Stimulated activated CD4-positive, alpha-beta T cell treated with anti-CD3 and anti-CD28 coated beads, Interleukin-1b, Interleukin-23, amount 100 ng/mL, for 48 hours (primary cell): ENCODE measurements at places on chromosomes 7 and 10.
A peak's percentile ranks its signal among the peaks of the same experiment; 100 is the strongest.

- DNase-seq, result no peak
These were observed 111.7 kb upstream of the COBL start for GRCh38 chr7:51428217-51428887.

DNA sequence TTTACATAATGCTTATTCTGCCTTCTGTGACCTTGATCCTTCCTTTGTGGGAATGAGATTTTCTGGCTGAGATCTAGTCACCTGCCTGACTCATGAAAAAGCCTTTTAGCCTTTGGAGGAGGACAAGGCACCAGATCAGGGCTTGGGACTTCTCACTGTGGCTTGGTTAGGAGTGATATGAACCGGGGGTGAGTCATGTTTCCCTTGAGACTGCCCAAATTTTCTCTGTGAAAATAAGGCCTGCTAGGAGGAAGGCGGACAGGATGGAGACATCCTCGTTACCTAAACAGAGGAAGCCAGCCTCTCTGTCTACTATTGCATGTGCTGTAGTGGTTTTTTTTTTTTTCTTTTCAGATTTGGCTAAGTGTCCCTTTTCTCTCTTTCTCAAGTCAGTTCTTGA, 57.8 kb downstream of the EVX1 start:
- no peak for DNase-seq

- peak; percentile 11 for DNase-seq
These were observed 759 bp downstream of the NUDT1 start for GRCh38 chr7:2242541-2243429.

DNA sequence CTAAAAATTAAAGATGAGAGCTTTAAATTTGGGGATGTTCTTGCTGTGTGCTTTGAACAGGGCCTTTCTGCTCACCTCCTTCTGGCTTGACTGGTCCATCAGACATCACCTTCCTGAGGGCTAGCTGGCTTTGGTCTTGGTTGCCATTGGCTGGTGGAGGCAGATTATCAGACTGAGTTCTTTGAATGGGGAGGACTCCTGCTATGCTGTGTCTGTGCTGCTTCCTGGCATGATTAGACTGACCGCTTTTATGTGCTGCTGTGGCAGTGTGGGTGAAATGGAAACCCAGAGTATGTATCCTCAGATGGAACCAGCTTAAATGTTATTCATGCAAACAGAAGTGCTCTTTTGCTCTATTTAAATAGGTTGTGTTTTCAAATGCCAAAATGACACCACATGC, 341.6 kb downstream of the PCLO start:
- DNase-seq, result no peak

GRCh38 chr7:88106434-88106833, 113.4 kb downstream of the SRI start:
- peak; percentile 28 for DNase-seq

DNA sequence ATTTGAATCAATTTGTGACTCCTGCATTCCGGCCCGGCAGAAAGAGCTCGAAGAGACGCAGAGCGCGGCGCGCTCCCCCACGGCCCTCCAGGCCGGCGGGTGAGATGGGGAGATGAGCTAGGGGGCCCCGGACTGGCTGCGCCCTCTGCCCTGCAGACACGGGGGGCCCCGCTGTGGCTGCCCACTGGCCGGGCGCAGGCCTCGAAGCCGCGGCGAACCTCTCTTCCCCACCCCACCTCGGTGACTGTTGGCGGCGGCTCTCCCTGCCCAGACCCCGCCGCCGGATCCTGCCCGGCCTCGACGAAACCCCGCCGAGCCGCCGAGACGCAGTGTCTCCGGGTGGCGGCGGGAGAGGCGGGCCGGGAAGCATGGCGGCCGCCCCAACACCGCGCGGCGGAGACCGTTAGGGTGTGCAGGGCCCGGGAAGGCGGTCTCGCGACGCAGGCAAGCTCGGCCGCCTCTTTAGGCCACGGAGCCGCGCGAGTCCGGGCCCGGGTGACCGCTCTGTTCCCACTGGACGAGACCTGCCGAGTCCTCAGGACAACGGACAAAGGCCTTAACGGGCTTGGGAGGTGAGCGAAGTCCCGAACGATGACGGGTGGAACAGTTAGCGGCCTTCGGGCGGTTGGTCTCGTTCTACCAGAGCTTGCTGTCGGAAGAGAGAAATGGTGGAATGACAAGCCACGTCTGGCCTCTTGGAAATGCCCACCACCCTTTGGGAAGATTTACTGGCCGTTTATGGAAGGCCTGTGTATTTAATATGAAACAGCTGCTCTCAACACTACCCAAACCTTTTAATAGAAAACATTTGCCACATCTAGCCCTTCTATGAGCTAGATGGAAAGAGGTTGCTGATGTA, 24.3 kb downstream of the NUP42 start:
- no peak for DNase-seq

DNA sequence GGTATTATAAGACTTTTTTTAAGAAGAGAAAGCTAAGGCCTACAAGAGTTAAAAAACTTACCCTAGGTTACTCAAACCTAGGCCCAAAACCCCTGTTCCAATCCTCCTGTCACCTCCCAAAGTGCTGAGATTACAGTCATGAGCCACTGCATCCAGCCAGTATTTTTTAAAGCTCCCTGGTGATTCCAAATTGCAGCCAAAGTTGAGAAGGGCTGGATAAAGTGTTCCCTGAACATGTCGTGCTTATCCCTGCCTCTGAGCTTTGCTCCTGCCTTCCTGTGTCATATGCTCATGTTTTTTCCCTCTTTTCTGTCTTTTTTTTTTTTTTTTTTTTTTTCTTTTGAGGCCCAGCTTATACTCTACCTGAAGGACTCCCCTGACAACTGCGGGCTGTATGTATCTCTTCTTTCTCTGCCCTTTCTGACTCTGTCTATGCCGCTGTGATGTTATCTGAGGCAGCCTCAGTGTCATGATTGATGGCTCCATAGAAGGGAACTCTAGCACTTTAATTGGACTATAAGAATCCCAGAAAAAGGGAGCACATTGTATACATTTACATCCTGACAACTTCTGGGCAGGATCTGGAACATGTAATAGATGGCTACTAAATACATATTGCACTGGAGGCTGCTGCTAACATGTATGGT, 8.0 kb downstream of the AKR1B10 start:
- DNase-seq, result no peak

DNA sequence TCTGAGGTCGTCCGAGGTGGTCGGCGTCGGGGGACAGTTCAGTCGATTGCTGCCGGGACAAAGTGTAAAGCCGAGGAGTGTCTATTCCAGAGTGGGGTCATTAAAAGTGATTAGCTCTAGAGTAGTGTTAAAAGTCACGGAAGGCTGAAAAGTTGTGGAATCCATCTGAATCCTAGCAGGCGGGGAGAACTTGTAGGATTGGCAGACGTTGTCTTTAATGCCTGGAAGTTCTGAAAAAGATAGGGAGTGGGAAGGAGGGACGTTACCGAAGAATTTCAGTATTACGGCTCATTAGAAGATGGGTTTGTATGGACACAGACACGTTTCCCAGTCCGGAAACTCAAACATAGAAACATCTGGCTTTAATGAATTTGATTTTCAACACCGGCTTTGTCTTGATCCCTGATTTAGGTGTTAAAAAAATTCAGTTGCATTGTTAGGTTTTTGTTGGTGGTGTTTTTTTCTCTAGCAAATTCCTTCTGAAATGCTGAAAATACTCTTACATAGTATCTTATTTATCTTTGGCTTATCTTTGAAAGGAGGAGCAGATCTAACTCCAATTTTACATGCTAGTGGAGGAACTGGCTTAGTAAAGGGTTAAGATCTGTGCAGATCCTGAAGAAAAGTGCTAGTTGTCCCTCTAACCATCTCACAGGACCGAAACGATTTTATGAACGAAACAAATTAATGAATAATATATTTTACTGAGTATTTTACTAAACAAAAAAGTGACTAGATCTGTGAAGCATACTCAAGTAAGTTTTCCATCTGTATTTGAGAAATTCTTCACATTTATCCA, 900 bp downstream of the MKLN1 start:
- DNase-seq, result no peak

DNA sequence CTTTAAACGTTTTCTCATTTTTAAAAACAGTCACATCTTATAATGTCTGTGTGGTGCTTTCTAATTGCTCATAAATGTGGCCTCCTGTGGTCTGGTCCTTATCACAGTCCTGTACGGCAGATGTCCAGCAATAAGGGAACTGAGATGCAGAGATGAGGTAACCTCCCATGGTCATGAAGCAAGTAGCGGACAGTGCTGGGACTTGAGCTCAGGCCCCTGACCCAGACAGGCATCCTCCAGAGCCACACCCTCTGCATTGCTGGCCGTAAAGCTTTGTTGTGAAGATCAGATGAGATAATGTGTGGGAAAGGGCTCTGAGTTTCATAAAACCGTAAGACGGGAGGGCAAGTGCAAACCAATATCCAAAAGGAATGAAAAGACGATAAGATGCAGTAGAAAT, 48.2 kb downstream of the DYNC2I1 start:
- DNase-seq, result no peak

- DNase-seq, result no peak
These were observed 510.5 kb upstream of the AKR1E2 start for GRCh38 chr10:4315551-4315950.

GRCh38 chr7:11760372-11760771, 71.6 kb downstream of the THSD7A start:
- DNase-seq, result no peak
